ENCODE measurements at places on chromosomes 5 and 9. TPM values are rescaled to one million over a fixed set of nuclear protein-coding genes. Genes with fewer than 3 reads are reported as not detected.

FBXL7 gene
- total RNA-seq: 24.2 TPM

- H3K27me3 ChIP-seq: no peaks in the 10 kb centered on the region
- H3K36me3 ChIP-seq: no peaks in the 10 kb centered on the region
- no peak overlapping the region for H3K4me3 ChIP-seq
- no peaks in the 10 kb centered on the region for H3K4me1 ChIP-seq
- no peak overlapping the region for H3K27ac ChIP-seq
Measured at GRCh38 chr5:52708463-52708862, 79.3 kb upstream of the ITGA1 start.

DNA sequence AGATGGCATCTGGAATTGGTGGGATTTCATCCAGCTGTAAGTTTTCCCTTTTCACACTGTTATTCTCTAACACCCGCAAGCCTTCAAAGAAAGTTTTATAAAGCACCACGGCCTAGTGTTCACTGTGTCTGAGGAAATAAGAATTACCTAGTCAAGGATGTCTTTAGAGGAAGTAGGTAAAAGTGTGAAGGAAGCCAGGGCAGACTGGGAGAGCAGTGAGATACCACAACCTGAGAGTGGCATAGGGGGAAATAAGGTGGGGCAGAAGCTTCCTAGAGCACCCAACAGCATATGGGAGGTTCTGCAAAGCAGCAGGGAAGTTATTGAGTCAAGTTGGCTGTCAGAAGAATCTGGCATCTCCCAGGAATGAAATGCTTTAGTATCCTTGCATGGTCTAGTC, 241.2 kb downstream of the CETN3 start:
- no peak for DNase-seq
- no peak overlapping the region for H3K27ac ChIP-seq
- peaks cover 3% of the 10 kb centered on the region for H3K4me1 ChIP-seq
- H3K36me3 ChIP-seq: no peaks in the 10 kb centered on the region
- H3K4me3 ChIP-seq: no peak overlapping the region

GRCh38 chr9:95211028-95211427, 106.5 kb downstream of the FANCC start:
- H3K36me3 ChIP-seq: no peaks in the 10 kb centered on the region
- H3K4me3 ChIP-seq: no peak overlapping the region
- no peak for DNase-seq
- no peaks in the 10 kb centered on the region for H3K27me3 ChIP-seq

GRCh38 chr9:37105234-37105633, 15.1 kb upstream of the ZCCHC7 start:
- no peak for DNase-seq
- no peak overlapping the region for H3K4me3 ChIP-seq
- no peaks in the 10 kb centered on the region for H3K36me3 ChIP-seq

GRCh38 chr5:164742025-164742424, 1236.6 kb downstream of the MAT2B start:
- no peaks in the 10 kb centered on the region for H3K27me3 ChIP-seq
- no peak for DNase-seq
- H3K27ac ChIP-seq: no peak overlapping the region
- no peaks in the 10 kb centered on the region for H3K36me3 ChIP-seq

C9 gene
- total RNA-seq: not detected

- no peak for DNase-seq
- no peaks in the 10 kb centered on the region for H3K27me3 ChIP-seq
- no peak overlapping the region for H3K4me3 ChIP-seq
- no peak overlapping the region for H3K27ac ChIP-seq
- no peaks in the 10 kb centered on the region for H3K36me3 ChIP-seq
Measured at GRCh38 chr9:86573886-86574285, 219.7 kb upstream of the TUT7 start.

GFPT2 gene
- total RNA-seq: 3.2 TPM
